ENCODE measurements at places on chromosomes 16 and 17.

DNA sequence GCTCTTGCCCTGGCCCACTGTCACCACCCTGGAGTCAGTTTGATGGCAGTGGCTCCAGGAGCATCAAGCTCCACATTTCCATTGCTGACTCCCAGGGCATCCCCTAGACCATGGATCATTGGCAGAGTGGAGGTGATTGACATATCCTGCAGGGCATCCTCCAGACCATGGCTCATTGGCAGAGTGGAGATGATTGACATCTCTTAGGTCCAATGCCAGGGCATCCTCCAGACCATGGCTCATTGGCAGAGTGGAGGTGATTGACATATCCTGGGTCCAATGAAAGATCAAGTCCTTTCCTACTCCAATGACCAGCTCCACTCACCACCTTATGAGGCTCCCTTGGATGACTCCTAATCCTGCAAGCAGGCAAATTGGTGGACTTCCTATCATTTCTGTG is 174.3 kb upstream of the NLRP1 start:
- DNase-seq, result no peak

GRCh38 chr16:55046513-55046912 is 115.8 kb downstream of the IRX5 start:
- DNase-seq, result no peak

DNA sequence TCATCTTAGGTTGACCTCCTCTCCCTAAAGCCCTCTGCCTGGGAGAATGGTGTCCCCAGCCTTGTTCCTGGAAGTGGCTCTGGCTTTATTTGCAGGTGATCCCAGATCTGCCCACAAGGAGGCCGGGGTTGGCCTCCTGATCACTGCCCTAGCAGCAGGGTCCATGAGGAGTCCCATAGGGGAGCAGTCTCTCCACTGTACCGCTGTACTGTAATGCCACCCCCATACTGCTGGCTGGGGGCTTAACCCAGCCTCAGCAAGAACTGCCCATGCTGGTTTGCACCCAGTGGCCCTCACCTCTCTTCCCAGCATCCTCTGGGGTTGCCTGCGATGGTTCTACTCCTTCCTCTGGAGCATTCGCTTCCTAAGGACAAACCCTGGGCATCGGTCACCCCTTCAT is 39.1 kb downstream of the PSME3IP1 start:
- DNase-seq, result no peak

DNA sequence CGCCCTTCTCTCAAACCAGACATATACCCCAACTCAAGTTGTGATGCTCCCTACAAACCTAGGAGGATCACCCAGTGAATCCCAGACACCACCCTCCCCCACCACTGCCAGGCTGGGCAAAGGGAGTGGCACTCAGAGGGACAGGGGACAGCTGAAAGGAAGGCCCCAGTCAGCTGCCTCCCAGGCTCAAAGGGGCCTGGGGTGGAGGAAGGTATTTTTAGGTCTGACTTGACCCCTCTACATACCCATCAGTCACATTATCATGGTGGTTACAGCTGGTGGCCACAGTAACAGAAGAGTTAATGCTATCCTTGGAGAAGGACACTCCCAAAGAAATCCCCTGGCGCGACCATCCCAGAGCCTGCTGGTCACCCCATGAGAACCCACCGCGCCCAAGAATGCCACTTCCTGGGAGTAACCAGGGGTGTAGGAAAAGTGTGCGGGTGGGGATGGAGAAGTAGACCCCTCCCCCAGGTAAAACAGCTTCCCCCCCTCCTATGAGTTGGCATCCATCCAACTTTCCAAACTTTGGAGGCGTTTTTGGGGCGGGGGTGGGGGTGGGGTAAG is 1.1 kb downstream of the CACNB1 start:
- DNase-seq, result no peak

- DNase-seq, result no peak
Observed at GRCh38 chr16:82300374-82300951, 130.4 kb upstream of the MPHOSPH6 start.
